ENCODE measurements at places on chromosomes 11 and 22.

DNA sequence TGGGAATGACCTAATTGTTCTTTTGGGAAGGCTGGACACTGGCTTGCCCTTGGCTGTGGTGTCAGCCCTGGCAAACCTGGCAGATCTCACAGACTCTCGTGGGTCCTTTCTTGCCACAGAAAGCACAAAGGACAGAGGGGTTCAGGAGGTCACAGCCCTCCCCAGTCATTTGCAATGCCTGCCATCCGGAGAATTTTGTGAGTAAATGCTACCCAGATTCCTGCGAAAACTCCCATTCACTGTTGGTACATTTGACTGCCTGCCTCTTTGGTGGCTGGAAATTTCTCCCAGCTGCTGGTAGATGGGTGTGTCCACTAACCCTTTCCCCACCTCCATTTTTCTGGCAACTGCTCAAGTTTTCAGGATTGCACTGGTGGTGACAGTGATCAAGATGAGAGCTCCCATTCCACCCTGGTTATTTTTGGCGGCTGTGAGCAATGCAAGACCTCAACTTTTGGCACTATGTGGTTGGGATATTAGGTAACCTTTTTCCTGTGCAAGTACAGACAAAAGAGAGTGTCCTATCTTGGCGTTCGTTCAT, 155.7 kb downstream of the NAV2 start:
- DNase-seq: no peak

- DNase-seq: peak; percentile 46
Measured at GRCh38 chr11:291281-292210, 2.6 kb downstream of the PGGHG start.

DNA sequence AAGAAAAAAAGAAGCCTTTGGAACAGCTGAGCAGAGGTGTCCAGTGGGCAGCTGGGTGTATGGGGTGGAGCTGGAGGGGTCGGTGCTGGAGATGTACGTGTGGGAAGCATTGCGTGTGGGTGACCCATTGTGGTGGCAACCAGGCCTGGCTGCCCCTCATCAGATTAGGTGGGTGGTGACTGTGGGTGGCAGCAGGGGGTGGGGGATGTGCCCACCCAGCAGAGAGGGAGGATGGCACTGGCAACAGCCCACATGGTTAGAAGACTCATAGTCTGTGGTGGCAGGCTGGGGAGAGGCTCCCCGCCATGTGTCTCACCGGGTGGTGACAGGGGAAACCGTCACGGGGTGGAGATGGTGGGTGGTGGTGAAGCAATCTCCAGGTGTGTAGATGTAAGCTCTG, 27.6 kb downstream of the TP53I11 start:
- no peak for DNase-seq

- no peak for DNase-seq
Measured at GRCh38 chr11:125286486-125286885, 121.9 kb downstream of the PKNOX2 start.

GRCh38 chr11:18455686-18456372, at the start of gene LDHAL6A:
Gene LDHAL6A, plus strand, starts transcription at chr11:18455856. Its CDS starts 825 bp downstream, at chr11:18456681.
- DNase-seq: no peak

DNA sequence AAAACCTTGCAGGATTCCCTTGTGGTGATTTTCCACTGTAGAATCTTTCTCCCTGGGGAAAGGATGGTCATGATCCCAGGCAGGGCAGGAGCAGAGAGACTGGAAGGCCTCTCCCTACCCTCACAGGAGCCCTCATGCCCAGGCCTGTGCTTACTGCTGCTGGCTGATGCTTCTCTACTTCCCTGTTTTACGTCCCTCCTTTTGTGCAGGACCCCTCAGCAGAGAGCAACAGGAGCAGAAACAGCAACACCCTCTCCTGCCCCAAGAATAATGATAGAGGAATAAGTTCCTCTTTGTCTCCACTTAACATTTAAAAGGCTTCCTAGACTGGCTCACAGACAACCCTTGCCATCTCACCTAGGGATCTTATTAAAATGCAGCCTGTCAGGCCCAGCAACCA, 3.6 kb downstream of the ISX start:
- DNase-seq: no peak

DNA sequence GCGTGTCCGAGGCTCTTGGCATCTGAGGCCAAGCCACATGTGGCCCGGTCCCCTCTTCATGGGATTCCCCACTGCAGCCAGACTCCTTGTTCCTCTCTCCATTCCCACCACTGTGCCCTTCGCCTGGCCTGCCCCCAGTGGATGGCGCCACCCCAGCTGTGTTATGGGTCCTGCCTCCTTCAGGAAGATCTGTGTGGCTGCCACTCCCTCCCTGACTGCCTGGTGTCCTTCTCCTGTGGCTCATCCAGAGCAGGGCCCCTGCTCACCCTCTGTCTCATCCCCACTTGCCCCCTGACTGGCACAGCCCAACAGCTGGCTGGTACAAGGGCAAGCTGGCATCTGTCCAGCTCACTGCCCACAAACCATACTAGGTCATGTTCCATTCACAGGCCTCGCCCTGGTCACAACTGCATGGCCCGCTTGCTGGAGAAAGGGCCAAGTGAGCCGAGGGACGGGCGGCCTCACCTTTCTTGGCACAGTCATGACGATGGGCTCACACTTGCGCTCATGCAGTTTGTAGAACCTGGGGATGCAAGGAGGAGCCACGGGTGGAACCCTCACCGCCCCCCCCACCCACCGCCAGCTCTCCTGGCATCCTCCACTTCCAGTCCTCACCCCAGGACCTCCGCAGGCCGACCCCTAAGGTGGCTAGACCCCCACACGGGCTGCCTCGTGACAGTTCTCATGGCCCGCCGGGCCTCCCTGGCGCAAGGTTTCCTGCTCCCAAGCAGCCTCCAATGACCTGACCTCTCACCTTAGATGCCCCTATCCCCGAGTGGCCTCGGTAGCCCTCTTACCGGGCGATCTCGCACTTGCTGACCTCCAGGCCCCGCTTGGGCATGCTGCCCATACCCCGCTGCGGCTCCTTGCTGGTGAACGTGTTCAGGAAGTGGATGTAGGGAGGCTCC, 2.1 kb upstream of the PTPRCAP start:
- no peak for DNase-seq

DNA sequence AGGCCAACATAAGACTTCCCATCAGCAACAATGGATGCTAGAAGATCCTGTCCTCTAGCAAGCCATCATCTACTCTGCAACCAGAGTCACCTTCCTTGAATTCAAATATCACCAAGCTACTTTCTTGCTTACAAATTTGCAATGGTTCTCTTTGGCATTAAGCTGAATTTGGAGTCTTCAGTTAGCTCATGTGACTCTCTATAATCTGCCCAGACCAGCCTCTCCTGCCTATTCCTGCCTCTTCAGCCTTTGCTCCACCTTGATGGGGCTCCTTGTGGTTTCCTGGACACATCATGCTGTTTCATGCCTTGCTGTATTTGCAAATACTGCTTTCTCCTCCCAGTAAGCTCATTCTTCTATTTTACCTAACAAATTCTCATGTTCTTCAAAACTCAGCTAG, 82.3 kb downstream of the RASSF10 start:
- DNase-seq: no peak

GRCh38 chr11:132238331-132238866, 868.0 kb downstream of the NTM start:
- no peak for DNase-seq

- peak; percentile 17 for DNase-seq
Measured at GRCh38 chr22:46970411-46971098, 208.1 kb downstream of the TBC1D22A start.

GRCh38 chr22:22343581-22344296, 99.2 kb downstream of the VPREB1 start:
- no peak for DNase-seq

DNA sequence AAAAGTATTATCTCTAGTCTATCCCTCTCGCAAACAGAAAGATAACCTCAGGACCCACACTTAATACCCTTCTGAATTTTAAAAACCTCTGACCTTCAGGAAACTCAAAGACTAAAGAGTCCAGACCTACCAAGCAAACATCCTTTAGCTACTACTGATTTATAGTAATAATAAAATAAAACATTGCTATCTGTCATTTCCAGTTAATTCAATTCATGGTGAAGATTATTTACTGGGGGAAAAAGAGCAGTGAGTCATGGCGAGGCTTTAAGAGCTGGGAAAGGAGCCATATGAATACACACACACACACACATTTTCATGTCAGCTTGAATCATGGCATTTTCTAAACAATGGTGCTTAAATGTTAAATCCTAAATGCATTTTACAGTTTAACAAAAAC, 87.1 kb downstream of the FAM76B start:
- DNase-seq: no peak

Data from CD8-positive, alpha-beta memory T cell (primary cell).